ENCODE measurements at places on chromosomes 11 and 22.
A peak's percentile ranks its signal among the peaks of the same experiment; 100 is the strongest.

DNA sequence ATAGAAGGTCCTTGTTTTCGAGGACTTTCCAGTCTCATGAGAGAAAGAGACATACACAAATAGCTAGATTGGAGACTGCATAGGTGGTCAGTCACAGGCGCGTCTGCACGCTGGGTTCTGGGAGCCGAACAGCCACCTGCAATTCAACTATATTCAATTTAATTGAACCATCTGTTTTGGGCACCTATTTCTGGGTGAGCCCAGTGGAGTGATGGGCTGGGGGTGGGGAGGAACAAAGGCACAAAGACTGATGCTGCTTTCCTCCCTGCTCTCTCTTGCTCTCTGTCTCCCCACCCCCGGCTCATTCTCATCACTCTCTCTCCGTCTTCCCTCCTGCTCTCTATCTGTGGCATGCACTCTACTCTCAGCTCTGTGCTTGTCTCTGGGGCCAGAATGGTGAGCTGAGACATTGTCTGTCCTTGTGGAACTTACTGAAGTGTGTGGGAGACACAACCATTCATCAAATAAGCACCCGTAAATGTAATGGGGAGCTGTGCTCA is 48.1 kb upstream of the B3GAT1 start:
- no peak for DNase-seq

DNA sequence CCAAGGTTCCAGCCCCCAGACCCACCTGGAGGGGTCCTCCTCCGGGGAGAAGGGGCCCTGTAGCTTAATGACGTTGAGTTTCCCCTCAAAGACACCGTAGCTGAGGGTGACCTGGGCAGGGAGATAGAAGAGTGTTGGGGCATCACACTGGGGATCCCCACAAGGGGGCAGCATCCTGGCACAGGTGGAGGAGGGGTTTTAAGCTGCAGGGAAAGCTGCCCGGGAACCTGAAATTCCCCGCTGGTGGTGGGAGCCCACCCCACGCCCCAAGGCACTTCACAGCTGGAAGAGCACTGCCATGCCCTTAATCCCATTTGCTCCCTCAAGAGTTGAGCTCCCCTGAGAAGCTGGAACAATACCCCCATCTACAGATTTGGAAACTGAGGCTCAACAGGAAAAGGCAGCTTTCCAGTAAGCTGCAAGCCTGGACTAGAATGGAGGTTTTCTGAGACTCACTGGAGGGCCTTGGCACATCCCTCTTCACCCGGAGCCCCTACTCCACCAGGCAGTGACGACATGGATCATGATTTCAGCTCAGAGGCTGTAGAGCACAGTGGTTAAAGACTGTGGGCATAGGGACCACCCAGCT is 13.7 kb downstream of the MFNG start:
- peak; percentile 44 for DNase-seq

GRCh38 chr22:20853236-20853660 is 5.4 kb downstream of the PI4KA start:
- DNase-seq: no peak

DNA sequence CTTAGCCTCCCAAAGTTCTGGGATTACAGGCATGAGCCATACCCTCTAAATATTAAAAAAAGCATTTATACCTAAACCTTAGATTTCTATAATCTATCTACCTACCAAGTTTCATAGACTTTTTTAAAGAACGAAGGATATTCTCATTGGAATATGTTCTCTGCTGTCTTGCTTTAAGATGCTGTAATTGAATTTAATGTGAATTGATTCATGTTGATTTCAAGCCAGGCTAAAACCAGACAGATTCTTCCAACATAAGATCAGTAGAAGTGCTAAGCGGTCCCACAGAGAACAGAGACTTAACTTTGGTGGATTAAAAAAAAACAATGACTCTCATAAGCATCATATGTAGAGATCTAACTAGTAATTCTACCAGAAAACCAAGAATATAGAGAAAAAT is 14.2 kb downstream of the KREMEN1 start:
- no peak for DNase-seq

GRCh38 chr11:134062265-134063123 is 6.4 kb upstream of the JAM3 start:
- no peak for DNase-seq

DNA sequence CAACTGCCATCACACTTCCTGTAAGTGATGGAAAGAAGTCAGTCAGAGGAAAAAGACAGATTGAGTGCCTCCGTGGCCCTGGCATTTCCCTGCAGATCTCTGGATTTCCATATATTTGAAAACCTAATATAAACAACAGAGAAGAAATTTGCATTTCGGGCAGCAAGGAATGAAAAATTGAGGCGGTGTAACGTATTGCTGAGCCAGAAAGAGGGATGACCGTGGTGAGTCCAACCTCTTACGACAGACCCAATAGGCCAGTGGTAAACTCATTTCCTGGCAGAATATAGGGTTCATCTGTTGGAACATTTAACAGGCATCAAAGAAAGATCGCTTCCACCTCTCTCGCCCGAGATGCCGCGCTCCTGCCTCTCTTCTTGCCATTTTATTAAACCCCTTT is 336.5 kb downstream of the MIAT start:
- DNase-seq: no peak

- DNase-seq: no peak
Measured at GRCh38 chr11:117882311-117882905, 6.0 kb upstream of the FXYD6 start.

- no peak for DNase-seq
Measured at GRCh38 chr11:43947003-43947500, 4.6 kb downstream of the C11orf96 start.

DNA sequence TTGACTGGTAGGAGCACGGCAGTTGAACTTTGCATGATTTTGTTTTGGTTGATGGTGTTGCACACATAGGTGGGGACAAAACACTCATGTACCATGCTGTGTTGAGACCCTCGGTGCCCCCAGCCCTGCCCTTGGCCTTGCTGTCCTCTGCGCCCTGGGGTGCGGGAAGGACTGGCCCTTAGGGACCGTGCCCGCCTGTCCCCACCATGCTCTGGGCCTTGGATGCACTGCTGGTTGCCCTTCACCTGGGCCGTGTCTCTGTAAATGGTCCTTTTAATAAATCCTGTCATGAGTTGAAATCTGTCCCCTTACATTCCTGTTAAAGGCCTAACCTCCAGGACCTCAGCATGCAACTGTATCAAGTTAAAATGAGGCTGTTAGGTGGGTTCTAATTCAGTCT is 102.3 kb upstream of the ANO1 start:
- DNase-seq: no peak

DNA sequence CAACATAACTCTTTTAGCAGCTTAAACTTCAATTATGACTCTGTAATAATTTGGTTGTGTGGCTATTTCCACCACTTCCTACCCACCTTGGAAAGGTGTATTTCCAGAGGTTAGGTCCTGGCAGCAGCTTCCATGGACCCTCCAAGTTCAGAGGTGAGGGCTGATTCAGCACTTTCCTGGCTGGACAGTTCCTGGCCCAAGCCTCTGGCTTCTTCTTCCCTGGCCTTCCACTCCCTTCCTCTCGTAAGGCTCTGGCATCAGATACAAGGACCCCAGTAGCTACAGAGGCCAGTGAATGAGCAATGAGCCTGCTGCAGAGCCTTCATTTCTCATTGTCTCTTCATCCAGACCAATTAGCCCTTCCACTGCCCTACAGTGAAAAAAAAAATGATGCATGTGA is 98.1 kb upstream of the KIRREL3 start:
- DNase-seq: no peak

GRCh38 chr11:76241243-76242000 is 35.1 kb upstream of the WNT11 start:
- no peak for DNase-seq

DNA sequence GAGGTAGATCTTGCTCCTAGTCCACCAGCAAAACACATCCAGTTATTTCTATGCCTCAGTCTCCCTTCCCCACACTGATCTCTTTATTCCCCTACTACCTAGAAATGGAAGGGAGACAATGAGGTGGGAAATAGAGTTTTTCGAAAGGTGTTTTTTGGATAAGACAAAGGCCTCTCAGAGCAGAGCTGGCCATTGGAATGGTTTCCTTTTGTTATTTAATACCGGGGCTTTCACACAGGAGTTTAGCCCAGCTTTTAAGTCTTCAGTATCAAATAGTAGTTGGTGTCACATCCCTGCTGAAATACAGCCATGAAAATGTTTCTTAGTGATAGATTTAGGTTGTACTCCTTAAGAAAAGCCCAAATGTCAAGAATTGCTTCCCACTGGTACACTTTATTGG is 65.4 kb upstream of the B3GAT1 start:
- no peak for DNase-seq

DNA sequence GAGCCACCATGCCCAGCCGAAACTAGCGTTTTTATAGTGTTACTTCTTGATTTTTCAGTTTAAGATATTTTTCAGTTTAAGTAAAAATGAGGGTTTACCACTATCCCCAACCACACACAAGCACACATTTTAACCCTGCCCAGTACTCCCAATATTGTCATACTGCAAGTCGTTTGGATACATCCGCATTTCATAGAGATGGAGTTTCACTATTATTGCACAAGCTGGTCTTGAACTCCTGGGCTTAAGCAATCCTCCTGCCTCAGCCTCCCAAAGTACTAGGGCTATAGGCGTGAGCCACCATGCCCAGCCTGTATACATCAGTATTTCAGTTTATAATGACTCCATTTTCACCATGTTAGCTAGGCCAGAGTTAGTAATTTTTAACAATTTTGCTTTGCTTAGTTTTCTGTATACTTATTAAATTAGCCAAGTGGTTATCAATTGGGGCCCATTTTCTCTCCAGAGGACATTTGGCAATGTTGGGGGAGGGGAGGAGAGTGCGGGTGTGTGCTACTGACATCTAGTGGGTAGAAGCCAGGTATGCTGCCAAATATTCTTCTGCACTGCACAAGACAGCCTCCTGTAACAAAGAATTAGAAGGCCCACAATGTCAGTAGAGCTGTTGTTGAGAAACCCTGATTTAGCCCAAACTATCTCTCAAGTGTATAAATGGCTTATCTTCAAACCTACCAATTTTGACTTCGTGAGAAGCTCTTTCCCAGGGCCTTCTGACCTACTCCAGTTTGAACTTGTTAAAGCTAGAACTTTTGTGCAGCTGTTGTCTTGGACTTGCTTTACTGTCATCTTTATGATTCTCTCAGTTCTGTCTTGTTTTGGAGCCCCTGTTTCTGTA is 7.3 kb downstream of the USP47 start:
- DNase-seq: peak; percentile 70

- peak; percentile 78 for DNase-seq
Measured at GRCh38 chr22:46058091-46058420, 81.1 kb upstream of the WNT7B start.

DNA sequence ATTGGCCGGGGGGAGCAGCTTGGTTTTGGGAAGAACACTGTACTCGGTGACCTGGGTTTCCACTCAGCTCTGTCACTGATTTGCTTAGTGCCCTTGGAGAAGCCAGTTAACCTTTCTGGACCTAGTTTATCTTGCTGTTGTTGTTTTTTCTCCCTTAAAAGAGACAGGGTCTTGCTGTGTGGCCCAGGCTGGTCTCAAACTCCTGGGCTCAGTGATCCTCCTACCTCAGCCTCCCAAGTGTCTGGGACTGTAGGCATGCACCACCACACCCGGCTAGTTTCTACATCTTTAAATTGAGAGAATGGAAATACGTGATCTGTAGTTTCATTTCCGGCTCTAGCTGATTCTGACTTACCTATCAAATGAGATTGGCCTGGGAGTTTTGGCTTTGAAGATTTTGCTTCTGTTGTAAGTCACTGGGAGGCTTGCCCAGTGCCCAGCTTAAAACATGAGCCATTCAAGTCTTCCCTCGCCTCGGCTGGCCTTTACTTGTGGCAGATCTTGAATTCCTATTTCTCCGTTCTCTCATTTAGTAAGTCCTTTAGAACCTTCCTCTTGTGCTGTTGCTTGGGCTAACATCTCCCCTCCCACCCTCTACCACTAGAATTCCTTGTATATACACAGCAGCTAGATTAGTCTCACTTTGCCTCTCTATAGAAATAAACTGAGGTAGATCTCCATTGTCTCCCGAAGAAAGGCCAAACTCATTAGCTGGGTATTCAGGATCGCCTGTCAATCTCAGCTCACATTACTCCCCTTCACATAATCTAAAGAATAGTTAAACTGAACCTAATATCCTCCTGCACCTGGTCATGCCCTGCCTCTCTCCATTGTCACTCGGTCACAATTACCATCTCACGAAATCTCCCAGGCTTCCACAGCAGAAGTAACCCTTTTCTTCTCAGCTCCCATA is 87.7 kb upstream of the SLC25A18 start:
- DNase-seq: no peak

- DNase-seq: no peak
Measured at GRCh38 chr22:32754413-32755041, 47.0 kb upstream of the TIMP3 start.

DNA sequence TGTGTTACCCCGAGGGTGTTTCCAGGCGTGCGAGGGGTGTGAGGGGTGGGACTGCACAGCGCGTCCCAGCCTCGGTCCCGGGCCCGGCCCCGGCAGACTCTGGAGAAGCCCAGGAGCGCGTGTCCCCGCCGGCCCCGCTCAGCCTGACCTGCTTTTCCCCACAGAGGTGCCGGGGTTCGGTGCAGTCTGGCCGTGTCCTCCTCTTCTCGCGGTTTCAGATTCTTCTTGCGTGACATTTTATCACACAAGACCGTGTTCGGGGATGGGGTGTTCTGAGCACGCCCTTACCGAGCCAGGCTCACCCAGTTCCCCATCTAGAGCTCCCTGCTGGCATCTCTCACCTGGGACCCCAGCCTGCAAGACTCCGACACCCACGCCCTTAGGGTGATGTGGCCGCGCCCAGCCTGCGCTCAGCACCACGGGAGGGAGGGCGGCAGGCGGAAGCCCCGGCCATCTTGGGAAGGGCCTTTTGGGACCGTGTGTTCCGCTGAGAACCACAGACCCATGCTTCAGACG is 775.6 kb downstream of the BRD1 start:
- DNase-seq: peak; percentile 55

GRCh38 chr11:43467958-43468357 is 109.2 kb downstream of the TTC17 start:
- DNase-seq: no peak

GRCh38 chr11:92762121-92762540 is 207.3 kb upstream of the MTNR1B start:
- DNase-seq: no peak

GRCh38 chr11:130522284-130522961 is 74.0 kb downstream of the ADAMTS15 start:
- no peak for DNase-seq

DNA sequence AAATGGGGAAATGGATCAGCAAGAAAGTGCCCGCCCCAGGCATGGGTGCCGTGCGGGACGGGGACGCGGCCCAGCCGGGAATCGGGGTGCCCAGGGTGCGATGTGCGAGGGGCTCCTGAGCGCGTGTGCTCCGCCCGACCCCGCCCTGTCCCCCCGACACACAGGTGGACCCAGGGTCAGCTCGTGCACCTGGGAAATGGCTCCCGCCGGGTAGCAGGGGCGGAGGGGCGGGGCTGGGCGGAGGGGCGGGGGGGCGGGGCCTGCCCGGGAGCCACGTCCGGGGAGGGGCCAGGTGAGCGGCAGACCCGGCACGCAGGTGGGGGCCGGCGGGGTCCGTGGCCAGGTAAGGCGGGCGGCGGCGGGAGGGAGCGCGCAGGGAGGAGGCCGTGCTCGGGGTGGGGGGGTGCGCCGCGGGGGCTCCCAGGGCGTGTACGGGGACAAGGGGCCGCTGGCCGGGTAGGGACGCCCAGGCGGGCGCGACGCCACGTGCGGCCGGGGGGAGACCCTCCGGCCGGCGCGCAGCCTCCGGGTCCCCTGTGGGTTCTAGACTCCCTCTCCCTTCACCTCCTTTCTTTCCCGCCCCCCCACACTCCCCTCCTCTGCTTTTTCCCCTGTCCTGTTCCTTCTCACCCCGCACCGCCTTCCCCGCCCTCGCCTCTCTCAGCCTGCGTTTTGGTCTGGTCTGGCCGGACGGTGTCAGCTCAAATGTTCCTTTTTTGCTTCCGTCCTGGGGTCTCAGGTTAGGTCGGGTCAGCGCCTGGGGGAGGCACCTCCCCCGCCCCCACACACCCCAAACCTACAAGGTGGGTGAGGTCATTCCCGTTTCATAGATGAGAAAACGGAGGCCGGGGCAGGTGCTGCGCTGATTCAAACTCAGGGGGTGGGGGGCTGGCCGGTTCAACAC is at the start of gene ARHGAP8:
Gene ARHGAP8, plus strand, starts transcription at position 291 of the 904 bp plus-strand sequence. CDS start 33,953 bp downstream, outside the sequence.
- no peak for DNase-seq

Measured in activated CD4-positive, alpha-beta T cell treated with anti-CD3 and anti-CD28 coated beads, Interleukin-2, Interleukin-6, amounts not matched to agents 100 ng/mL and 50 ng/mL, durations not matched to agents 16 hours and 8 hours (primary cell).